ENCODE measurements at places on chromosomes 6 and 20.

DNA sequence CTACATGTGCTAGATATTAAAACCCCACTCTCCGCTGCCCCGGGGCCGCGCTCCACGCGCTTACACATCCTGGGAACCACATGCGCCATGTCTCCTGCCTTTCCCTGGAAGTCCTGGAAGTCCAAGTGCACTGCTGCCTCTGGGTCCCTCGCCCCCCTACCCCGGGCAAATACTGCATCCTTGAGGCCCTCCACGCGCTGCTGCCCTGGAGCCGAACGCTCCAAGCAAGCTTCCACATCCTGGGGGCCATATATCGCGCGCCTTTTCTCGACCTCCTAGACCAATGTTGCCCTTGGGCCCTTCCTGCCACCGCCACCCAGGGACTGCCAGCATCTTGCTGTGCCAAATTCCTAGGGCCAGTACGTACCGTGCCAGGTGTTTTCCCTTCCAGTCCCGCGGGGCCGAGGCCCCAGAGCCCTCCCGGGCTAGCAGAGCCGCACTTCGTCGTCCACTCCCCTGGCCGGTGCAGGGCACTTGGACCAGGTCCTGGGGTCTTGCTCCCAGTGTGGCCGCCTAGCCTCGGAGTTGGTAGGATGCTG lies 779 bp upstream of the KCNG1 start:
- DNase-seq, result no peak

DNA sequence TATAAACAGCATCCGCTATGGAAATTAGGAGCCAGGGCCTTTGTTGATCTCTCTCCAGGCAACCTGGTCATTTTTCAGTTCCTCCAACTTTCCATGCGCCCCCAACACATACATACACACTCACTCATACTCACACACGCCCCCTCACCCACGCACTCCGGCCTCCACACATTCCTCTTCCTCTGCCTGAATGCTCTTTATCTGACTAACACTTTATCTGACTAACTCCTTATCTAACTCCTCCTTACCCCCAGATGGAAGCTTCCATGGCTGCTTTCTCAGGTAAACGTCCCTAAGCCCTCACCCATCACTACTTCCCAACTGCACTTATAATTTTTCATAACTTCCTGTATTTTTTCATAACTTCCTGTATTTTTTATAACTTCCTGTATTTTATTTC lies 17.4 kb downstream of the CASS4 start:
- DNase-seq, result no peak

- DNase-seq, result no peak
Measured at GRCh38 chr6:150949526-150949925, 84.0 kb downstream of the MTHFD1L start.

DNA sequence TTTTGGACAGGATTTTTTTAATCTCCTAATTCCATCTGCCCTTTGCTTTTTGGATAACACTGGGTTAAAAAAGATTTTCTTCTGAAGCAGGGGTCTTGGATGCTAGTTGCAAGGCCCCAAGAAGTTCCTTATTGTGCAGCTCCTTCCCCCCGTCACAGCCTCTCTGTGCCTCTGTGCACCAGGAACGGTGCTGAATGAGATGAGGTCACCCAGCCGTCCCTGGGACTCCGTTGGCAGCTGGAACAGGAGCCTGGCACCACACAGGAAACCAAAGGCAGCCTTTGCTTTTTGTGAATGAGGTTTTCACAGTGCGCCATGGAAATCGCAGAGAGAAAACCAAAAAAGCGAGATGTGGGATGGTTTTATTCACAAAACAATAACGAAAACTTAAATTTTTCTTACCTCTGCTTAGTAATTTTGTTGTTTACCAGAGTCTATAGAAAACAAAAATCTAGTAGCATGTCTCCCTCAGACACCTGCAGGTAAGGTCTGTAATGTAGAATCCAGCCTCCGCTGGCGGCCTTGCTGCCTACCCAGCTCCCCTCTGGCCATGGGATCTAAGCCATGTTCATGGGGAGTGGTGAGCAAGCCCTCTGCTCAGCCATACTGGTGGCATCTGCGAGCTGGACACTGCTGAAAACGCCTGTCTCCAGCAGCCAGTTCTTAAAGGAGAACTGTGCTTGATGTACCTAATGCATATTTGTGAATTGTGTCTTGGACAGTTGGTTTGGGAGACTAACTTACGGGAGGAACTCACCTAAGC lies 40.4 kb upstream of the SYNJ2 start:
- no peak for DNase-seq

DNA sequence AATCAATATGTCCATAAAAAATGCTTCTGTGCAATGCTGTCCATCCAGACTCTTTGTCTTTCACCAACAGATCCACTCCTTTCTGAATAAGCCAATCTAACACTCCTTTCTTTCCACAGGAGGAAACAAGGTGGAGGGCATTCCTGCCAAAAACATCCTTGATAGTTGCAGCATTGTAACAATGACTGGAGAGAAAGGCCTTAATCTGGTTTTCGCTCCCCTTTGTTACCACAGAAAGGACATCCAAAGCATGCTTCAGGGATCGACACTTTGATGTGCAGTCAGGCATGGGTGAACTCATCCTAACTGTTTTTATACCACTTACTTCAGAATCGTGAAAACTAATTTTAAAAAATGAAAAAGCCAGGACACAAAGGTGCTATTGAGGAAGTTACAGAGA lies 7.4 kb downstream of the IBTK start:
- DNase-seq, result no peak

Data from SIG-M5 (cell line).